Neuronal stem cell (in vitro differentiated cells): ENCODE measurements at places on chromosomes 2 and 18.

GRCh38 chr2:216687646-216688045 is 7.7 kb downstream of the IGFBP5 start:
- DNase-seq, result no peak

GRCh38 chr2:24365051-24365450 is 4.7 kb upstream of the ITSN2 start:
- no peak for DNase-seq

GRCh38 chr2:38200598-38200997 is 124.6 kb upstream of the CYP1B1 start:
- no peak for DNase-seq

DNA sequence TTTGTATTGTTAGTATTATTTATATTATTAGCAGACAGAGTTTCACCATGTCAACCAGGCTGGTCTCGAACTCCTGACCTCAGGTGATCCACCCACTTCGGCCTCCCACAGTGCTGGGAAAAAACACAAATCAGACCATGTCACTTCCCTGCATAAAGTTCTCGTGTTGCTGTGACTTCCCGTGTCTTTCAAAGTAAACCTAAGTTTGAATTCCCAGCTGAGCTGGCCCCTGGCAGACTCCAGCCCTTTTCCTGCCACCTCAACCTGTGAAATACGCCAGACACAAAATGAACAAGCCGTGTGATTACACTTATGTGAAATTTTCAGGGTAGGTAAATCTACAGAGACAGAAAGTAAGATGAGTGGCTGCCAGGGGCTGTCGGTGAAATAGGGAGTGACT is 7.9 kb downstream of the BOK start:
- DNase-seq, result no peak

DNA sequence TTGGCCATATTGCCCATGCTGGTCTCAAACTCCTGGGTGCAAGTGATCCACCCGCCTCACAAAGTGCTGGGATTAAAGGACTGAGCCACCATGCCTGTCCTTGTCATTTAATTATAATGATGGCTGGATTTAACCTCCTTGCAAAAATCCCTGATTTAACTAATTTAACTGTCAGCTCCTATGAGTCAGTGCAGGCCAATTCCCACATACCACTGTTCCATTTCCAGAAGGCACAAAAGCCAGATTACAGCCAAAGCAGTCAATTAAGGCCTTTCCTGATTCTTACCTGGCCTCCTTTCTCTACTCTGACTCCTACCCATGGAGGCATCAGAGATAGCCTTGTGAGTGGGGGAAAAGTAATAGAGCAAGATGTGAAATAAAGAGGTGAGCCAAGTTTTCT is 12.3 kb upstream of the SLC35F5 start:
- no peak for DNase-seq

DNA sequence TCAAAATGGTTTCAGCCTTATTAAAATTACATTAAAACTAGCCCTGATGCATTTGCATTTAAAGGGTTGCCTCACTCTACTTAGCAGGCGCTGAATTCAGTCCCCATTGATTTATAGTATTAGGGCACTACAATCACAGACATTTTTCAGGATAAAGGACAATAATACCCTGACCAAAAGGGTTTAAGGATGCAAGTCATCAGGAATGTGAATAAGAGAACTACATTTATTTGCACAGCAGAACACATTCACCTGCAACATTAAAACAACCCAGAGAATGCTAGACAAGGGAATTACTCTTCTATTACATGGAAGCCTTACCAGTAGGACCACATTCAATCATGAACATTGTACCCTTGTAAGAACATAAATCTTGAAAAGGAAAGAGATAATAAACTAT is 93.6 kb downstream of the TCF4 start:
- DNase-seq, result no peak

DNA sequence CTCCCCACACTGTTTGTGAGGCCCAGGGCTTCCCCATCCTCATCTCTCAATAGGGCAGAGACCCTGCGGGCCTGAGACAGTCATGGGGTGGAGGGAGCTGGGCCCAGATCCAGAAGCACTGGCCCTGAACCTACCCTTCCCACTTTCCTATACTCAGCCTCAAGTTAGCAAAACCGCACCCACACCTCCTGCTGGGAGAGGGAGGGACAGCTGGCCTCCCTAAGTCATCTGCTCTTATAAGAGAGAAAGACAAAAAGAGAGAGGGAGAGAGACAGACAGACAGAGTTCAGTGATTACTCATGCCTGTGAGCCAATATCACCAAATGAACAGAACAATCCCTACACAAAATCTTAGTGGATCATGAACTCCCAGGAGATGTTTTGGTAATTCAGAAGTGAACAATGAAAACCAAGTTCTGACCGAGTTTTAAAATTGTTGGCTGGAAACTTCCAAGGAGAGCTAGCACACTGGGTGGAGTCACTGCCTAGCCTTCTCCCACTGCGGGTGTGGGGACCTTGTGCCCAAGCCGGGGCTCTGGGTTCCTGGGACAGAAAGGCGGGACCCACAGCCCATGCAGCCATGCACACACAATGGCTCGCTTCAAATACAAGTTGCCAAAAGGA is 130.5 kb downstream of the PXDN start:
- no peak for DNase-seq

DNA sequence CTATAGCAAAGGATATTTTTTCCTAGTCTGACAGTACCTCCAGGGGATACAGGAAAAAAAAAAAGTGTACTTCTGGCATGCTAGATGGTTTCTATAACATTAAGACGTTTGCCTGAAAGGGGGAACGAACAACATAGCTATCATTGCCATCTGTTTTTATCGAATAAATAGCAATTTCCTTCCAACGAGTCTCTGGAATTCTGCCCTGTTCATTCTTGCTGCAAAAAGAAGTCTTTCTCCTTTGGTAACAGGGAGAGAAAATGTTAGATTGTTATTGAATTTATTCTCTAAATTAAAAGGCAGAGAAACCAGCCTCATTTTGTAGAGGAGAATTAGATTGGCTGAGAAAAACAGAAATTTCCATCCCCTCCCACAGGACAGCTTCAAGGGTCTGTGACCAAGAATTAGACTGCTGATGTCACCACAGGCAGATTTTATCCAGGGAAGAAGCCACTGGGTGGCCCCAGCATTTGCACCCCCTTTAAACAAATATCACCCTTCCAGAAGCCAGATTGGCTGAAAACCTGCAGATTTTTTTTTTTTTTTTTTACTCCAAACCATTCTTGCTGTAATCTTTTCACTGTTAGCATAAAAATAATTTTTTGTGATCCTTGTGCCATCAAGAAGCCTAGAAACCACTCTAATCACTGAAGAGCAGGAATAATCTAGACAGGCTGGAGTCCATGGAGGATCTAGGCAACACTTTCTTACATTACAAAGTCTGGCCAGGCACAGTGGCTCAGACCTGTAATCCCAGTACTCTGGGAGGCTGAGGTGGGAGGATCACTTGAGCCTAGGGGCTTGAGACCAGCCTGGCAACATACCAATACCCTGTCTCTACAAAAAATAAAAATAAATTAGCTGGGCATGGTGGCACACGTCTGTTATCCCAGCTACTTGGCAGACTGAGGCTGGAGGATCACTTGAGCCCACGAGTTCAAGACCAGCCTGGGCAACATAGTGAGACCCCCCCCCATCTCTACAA is 12.0 kb downstream of the WDFY1 start:
- no peak for DNase-seq

- no peak for DNase-seq
Measured at GRCh38 chr2:87995756-87996155, 20.6 kb downstream of the RNU2-63P start.

GRCh38 chr18:70414315-70414900 is 125.6 kb downstream of the SOCS6 start:
- no peak for DNase-seq

DNA sequence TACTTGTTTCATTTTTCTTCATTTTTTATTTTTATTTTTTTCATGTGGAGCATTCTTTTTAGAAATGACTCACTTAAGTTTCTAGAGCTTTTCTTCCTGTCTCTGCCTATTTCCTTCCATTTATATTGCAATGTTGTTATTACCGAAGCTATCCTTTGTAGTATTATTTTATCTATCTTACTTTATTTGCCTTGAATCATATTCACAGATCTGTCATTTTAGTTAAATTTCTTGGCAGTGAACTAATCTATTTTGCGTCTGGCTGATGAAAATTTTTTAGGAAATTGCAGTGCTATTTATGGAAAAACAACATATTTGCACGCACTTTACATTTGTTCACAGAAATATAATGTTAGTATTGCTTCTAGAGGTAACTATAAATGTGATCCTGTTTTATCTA is 956.9 kb upstream of the SLC39A10 start:
- DNase-seq, result no peak
